ENCODE measurements at places on chromosomes 6 and 20. TPM values are rescaled to one million over a fixed set of nuclear protein-coding genes. Genes with fewer than 3 reads are reported as not detected.

GRCh38 chr6:54315656-54316055 is 7.4 kb downstream of the TINAG start:
- no peak for DNase-seq

- no peak for DNase-seq
Measured at GRCh38 chr20:20181322-20181721, 129.0 kb downstream of the CFAP61 start.

GRCh38 chr6:41673704-41674000 is 35.4 kb downstream of the MDFI start:
- no peak for DNase-seq

- DNase-seq: no peak
Measured at GRCh38 chr6:31113861-31114540, 599 bp upstream of the PSORS1C1 start.

NECAB3 gene
- 29.2 TPM for total RNA-seq

GRCh38 chr6:148134592-148134991 is 208.0 kb upstream of the SASH1 start:
- no peak for DNase-seq

GRCh38 chr20:62768234-62768546 is 28.1 kb upstream of the MRGBP start:
- no peak for DNase-seq

GRCh38 chr20:43837856-43838702 is 76.6 kb upstream of the TOX2 start:
- peak; percentile 72 for DNase-seq

KCNK15 gene
- total RNA-seq: 1.5 TPM

DNA sequence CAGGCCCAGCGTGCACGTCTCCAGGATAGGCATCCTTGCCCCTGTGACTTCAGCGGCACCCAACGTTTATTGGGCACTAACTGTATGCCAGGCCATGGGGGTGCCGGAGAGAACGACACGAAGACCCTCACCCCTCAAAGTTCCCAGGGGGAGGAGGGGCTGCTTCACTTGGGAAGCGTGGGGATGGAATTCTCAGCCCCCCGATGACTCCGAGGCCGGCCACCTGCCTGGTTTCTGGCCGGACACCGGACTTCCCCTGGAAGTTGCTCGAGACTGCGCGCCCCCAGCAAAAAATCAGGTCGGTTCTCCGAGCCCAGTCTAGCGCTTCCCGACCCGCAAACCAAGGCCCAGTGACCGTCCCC is 275 bp upstream of the MAVS start:
- DNase-seq: no peak

HLA-A gene
- 691 TPM for total RNA-seq

DNA sequence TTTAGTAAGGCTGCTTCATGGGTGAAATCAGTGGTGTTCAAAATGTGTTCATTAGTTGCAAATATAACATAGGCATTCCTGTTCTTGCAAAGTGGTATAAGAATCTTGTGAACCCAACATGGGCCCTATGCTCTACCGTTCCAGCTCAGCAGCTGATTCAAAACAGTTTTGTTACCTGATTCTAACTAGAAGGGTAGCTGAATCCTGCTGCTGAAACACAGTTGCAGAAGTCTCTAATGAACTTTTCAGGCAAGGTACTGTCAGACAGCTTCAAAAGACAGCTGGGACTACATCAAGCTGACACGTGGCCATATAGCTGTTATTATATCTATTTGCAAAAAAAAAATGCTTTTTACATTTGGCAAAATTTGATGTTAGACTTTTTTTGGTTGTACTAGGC is 22.7 kb downstream of the THEMIS start:
- DNase-seq: no peak

PNPLA1 gene
- not detected for total RNA-seq

DNA sequence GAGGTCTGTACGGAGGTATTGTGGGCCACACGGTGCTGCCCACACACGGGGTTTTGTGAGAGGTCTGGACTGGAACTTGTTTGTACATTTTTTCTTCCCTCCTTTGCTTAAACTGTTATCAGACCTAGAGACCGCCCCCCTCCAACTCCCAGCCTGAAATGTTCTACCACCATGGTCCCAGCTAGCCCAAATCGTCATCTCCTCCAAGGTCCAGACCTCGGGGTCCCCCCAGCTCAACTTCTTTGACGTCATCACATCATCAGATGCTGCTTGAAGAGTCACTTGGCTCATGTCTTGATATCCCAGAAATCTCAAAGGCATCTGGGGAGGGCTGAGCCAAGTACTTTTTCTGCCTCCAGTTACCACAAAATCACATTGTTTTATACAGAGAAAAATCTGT is 2.8 kb upstream of the CCDC170 start:
- no peak for DNase-seq

- DNase-seq: no peak
Measured at GRCh38 chr6:17172836-17173470, 71.1 kb downstream of the STMND1 start.

GRCh38 chr6:47455533-47456209 is 21.9 kb upstream of the CD2AP start:
- no peak for DNase-seq

- no peak for DNase-seq
Measured at GRCh38 chr6:118509009-118509617, 39.0 kb upstream of the PLN start.

GRCh38 chr6:125987026-125987617 is 782 bp downstream of the TRMT11 start:
- DNase-seq: no peak

CST7 gene
- 3.7 TPM for total RNA-seq

DNA sequence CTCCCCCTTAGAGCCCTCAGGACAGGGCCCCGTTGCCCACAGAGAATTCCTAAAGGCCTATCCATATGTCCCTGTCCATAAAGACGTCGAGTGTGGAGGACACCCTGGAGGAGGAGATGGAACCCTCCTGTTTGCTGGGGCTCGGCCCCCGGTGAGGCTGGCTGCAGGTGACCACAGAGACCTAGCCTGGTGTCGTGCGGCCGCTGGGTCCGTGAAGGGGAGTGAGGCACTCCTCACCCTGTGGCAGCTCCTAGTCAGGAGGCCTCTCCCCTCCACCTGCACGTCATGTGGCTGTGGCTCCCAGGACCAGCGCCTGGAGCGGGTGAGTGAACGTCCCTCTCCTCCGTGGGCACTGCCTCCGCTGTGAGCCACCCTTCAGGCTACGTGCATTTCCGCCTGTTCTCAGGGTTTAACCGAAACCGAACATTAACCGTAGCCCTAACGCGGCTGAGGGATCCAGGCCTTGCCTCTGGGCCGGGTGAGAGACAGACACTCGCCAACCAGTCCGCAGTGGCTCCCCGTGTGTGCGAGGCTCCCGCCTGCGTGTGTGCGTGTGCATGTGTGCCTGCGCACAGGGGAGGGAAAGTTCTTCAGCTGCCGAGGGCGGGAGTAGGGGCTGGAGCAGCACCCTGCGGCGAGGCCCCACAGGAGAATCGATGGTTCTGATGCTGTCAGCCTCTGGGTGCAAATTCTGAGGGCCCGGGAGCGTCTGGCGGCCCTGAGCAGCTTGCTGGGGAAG is 5.9 kb upstream of the TCEA2 start:
- DNase-seq: no peak

ADGRG6 gene
- total RNA-seq: 22.6 TPM

GRCh38 chr6:130132286-130132701 is 90.5 kb downstream of the SAMD3 start:
- DNase-seq: no peak

- no peak for DNase-seq
Measured at GRCh38 chr6:11969092-11969491, 43.0 kb upstream of the HIVEP1 start.
